ENCODE measurements at places on chromosomes 6 and 20.

DNA sequence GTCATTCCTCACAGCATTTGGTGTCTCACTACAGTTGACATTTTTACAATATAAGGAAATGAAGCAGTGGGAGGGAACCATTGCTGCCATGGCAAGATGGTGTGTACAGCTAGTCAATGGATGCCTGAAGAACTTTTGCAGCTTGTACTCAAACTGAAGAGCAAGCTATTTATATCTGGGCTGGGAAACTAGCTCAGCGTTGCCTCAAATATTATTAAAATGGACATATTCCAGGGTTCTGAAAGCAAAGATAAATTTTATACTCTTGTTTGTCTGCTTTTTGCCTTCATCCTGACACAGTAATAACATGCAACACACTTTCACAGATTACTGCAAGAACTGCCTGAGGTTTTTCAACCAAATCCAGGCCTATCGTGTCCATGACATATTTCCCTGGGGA, 156.4 kb upstream of the COL21A1 start:
- DNase-seq, result no peak

DNA sequence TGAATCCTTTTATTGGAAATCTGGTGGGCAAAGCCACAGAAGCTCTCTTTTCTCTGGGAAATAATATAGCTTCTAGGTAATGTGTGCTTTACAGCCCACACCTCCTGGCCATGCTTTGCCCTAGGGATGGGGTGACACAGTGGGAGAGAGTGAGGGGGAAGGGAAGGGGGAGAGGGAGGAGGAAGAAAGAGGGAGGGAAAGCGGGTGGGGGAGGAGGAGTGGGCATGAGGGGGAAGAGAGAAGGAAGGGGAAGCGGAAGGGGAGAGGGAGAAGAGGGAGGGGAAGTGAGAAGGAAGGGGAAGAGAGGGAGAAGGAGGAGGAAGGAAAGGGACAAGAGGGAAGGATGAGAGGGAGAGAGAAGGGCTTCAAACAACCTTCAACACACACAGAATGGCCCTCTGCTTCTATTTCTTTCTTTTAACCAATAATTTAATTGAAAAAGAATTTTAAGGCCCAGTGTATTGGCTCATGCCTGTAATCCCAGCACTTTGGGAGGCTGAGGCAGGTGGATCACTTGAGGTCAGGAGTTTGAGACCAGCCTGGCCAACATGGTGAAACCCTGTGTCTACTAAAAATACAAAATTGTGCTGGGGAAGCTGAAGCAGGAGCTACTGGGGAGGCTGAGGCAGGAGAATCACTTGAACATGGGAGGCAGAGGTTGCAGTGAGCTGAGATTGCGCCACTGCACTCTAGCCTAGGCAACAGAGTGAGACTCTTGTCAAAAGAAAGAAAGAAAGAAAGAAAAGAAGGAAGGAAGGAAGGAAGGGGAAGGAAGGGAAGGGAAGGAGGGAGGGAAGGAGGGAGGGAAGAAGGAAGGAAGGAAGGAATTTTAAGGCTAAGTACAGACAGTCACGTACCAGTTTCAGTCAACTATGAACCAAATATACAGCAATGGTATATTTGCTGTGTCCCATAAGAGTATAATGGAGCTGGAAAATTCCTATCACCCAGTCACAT, 75.2 kb downstream of the RSPH3 start:
- DNase-seq, result no peak

DNA sequence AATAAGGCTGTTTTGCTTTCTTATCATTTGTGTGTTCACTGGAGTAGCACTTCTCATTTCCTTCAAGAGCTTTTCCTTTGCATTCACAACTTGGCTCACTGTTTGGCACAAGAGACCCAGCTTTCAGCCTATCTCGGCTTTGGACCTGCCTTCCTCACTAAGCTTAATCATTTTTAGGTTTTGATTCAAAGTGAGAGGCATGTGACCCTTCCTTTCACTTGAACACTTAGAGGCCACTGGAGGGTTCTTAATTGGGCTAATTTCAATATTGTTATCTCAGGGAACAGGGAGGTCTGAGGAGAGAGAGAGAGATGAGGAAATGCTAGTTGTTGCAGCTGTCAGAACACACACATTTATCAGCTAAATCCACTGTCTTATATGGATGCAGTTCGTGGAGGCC, 82.9 kb upstream of the SCAF8 start:
- no peak for DNase-seq

DNA sequence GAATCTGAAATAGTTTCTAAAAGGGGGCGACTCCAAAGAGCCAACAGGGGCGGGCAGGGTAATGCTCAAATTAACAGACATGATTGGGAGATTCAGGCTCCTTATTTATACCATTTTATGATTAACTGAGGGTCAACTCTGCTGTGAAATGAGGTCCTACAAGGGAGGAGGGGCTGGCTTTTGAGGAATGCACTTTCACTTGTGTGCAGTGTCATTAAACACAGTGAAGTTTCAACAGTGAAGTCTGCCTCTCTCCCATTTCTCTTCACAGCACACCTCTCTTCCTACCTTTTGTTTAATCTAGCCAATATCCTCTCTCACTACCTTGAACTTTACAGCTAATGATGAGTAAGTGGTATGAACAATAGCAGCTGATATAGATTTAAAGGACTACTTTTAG, 557.3 kb upstream of the CITED2 start:
- DNase-seq, result no peak

DNA sequence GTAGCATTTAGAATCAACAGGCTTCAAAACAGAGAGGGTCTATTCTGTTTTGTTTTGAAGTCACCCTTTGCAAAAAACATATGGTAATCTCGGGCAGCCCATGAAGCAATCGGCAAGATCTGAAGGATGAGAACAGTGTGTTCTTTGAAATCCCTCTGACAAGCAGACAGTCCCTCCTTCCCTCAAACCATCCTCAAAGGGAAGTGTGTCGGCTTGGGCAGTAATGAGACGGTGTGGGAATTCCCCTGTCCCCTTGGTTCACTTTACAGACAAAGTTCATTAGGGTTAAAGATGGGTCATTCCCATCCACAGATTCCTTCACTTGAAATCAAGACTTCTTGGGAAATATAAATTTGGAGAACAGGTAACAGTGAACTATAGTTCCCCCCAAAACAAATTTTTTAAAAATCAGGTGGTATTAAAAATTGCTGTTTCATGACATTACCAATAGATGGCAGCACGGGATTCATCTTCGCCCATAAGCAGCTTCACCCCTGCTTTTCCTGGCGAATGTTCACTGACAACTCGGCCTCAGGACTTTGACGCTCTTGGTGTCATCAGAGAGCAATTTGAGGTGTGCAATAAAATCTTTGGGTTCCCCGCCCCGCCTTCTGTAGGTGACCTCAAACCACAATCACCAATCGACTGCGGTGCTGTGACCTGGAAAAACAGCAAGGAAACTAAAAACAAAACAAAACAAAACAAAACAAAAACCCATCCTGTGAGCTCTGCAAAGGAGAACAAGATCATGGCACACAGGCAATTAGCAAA, 159.3 kb upstream of the TNFAIP3 start:
- DNase-seq, result peak; percentile 87

GRCh38 chr20:60080401-60080800, 122.2 kb downstream of the CDH26 start:
- DNase-seq, result no peak

GRCh38 chr6:39995633-39996032, 61.4 kb upstream of the MOCS1 start:
- DNase-seq, result no peak

All from stimulated activated naive CD4-positive, alpha-beta T cell (primary cell).